Mammary epithelial cell (primary cell): ENCODE measurements at places on chromosomes 5 and 9. TPM values are rescaled to one million over a fixed set of nuclear protein-coding genes. Genes with fewer than 3 reads are reported as not detected.

DNA sequence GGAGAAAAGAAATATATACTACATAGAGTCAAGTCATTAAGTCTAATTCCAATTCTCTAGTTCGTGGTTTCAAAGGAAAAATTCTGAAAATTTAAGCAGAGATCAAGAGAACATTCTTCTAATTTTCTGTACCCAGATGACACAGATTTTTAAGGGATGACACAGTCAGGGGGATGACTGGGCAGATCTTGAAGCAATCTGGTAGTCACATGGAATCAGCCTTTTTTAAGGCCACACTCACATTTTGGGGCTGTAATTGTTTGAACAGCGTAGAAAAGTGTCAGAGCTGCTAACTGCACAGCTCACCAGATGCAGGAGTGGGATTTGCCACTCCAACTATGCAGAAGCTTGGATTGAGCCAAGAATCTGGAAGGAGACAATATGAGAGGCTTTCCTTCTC, 20.4 kb downstream of the PDE4D start:
- DNase-seq, result no peak

- DNase-seq, result no peak
These were observed 62.1 kb downstream of the KLF9 start for GRCh38 chr9:70352356-70352755.

DNA sequence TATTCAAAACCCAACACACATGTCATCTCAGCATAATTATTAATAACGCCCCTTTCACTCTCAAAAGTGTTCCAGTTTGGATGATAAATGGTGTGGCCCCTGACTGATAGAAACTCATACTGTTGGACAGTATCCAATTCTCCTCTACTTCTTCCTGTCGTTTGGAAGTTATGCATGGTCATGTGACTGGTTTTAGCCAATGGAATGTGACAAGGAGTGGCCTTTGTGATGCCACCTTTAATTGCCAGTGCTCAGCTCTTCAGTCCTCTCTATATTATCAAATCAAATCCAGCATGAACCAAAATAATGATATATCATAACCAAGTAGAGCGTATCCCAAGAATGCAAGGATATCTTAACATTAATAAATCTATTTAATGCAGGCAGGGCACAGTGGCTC, 117.8 kb upstream of the SPIN1 start:
- no peak for DNase-seq

The TIFAB gene
- polyA plus RNA-seq, result not detected

- DNase-seq, result no peak
These were observed 25.3 kb downstream of the AP3B1 start for GRCh38 chr5:78269088-78269703.

The SHISAL2B gene
- polyA plus RNA-seq, result not detected

The C5orf34 gene
- 4.9 TPM for polyA plus RNA-seq

DNA sequence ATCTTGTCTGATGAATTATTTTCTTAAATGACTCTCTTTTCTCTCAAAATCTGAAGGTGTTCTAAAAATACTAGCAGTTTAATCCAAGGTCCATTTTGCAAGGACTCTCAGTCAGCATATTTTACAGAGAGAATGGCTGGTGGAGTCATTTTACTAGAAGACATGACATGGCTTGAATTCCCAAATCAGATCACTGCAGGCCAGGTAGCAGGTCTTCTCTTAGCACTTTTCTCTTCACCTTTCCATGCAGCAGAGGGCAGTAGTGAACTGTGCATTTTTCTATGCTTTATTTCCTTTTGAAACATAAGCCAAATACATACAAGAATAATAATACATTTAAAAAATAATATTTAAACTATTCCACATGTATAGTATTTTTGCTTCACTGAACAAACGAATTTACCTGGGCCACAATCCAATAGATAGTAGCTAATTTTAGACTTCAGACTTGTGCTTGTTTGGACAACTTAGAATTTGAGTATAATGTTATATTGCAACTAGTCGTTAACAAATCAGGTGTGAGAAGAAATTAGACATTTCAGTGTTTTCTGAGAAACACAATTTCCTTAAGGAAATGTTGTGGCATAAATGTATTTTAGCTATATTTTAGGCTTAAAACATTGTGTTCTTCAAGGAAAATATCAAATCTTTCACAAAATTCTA, 289.4 kb upstream of the DAB2 start:
- DNase-seq, result peak; percentile 64

The ACOT12 gene
- polyA plus RNA-seq, result not detected

The N4BP3 gene
- 0.46 TPM for polyA plus RNA-seq

DNA sequence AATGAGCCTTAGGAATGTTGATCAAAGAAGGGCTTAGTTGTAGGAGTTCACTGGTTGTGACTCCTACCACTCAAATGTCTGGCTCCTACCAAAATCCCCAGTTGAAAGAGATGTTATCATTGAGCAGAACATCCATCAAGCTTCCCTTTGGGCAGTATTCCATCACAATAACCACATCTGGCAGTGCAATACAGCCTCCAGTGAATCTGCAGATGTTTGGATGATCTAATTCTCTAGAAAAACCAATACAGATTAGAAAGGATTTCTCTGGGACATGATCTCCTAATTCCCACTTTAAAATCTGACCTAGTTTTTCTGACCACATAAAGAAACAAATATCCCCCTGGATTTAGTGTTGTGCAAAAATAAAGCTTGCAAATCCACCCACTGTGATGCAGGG, 81.6 kb downstream of the TMEM215 start:
- DNase-seq, result no peak

The GMCL2 gene
- polyA plus RNA-seq, result not detected

The FBXO4 gene
- polyA plus RNA-seq, result 6.1 TPM

The SNCAIP gene
- not detected for polyA plus RNA-seq

- DNase-seq, result peak; percentile 54
These were observed 16.1 kb upstream of the NEUROG1 start for GRCh38 chr5:135551593-135552447.

- DNase-seq, result no peak
These were observed 653.0 kb upstream of the MEF2C start for GRCh38 chr5:89536020-89536419.

DNA sequence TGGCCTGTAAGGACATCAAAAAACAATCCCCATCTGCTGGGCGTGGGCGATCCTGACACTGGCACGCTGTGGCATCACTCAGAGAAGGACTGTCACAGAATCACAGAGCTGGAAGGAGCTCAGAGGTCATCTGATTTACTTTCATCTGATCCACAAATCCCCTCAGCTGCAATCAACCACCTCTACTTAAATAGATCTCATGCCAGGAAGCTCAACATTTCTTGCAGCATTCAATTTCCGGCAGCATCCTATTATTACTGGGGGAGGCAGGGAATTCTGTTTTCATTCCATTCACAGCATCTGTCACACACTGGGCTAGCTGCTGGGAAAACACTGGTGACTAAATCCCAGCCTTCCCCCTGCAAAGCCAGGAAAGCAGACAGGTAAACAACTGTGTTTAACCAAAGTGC, 38.3 kb downstream of the RETREG1 start:
- no peak for DNase-seq

The PKN3 gene
- 2.1 TPM for polyA plus RNA-seq

The IRX4 gene
- polyA plus RNA-seq, result 20.4 TPM

DNA sequence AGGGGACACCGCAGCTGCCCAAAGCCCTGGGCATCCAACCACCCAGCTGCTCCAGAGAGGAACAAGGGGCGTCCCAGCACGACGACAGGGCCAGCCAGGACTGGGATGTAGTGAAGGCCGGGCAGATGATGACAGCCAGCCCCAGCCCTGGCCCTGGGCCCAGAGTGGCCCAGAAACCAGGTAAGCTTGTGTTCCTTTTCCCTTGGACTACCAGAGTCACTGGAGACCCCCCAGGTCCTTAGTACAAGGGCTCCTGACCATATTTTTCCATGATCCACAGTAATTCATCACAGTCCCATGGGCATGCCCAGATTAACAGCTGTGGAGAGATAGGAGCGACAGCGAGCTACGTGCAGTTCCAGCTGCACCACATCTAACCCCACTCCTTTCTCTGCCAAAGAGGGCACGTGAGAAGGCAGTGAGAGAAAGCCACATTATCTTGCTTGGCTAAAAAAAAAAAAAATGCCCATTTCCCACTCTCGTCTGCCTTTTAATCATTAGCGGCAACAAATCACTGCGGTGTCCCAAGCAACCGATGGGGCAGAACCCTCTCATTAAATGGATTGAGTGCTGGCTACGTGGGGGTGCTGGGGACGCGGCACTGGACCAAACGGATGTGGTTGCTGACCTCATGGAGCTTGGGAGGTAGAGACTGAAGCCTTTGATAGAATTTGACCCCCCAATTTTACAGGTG, 21.7 kb upstream of the SYNPO start:
- no peak for DNase-seq

The FGFR4 gene
- polyA plus RNA-seq, result 0.97 TPM

GRCh38 chr9:13424872-13425271, 145.4 kb upstream of the MPDZ start:
- no peak for DNase-seq

DNA sequence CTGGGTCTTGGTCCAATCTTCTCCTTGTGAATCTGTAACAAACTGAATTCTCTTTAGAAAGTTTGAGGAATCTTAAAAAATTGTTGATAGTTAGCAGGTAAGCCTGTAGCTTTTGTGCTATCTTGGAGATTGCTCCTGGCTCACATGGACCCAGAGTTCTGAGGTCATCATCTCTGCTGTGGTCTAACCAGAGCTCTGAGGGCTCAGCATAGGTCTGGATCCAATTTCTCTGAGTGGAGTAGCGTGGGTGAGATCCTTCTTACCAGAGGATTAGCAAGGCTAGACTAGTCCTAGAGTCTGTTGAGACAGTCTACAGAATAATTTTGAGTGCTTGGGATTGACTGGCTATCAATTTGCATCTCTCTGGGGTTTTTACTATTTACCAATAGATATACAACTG, 60.5 kb upstream of the IL6ST start:
- DNase-seq, result no peak

- no peak for DNase-seq
These were observed 107.9 kb downstream of the PHF2 start for GRCh38 chr9:93684161-93684765.

GRCh38 chr5:14208071-14209021, 65.2 kb downstream of the TRIO start:
- peak; percentile 90 for DNase-seq

DNA sequence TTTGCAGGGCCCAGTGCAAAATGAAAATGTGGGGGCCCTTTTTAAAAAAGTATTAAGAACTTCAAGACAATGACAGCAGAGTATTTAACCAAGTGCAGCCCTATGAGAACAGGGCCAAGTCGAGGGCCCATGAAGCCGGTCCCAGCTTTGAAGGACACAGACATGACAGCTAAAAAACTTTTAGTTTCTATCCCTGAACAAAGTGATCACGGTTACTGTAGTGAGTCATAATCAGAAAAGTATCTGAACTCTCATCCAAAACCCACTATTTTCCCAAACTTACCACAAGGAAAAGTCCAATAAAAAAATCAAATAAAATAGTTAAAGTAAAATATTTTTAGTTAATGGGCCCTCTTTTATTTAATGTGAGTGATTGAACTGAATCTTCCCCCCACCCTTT, 126.0 kb downstream of the MEF2C start:
- DNase-seq, result no peak

The LECT2 gene
- not detected for polyA plus RNA-seq

DNA sequence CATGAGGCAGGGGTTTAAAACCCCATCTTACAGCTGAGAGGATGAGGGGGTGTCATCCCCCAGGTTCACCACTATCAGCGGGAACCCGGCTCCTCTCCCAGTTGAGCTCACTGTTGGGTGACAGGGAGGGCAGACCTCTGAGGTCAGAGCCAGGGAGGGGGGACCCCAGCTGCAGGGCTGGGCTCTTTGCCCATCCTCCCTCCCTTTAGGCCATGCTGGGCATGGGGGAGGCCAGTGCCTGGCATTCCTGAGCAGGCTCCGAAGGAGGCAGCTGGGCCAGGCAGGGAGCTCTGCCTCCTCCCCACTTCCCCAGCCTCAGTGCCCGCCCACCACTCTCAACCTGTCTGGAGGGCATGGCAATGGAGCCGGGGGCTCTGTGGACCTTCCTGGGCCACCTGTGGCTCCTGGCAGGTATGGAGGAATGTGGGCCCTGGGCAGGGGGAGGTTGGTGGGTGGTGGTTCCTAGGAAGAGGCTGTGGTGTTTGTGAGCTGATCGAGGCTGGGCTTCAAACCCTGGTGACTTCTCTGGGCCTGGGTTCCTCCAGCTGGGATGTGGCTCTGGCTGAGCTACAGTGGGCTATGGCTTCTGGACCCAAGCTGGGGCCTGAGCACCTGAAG, 12.6 kb downstream of the CRB2 start:
- no peak for DNase-seq

DNA sequence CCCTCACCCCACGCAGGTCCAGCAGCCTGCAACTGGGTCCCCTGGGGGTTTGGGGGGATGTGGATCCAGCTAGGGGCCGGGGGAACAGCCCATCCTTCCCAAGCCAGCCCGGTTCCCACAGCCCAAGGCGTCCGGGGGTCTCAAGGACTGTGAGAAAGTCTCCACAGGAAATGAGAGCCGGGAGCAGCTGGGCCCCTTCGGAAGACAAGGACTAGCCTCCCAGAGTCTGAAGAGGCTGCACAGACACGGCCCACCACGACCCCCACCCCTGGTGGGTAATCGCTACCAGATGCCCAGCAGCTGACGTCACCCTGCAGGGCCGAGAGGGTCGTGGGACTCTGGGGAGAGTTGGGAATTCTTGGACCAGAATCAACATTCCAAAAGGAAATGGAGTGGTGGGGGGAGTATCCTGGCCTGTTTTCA, 10.5 kb downstream of the SH2D3C start:
- no peak for DNase-seq

- DNase-seq, result no peak
These were observed 173.8 kb downstream of the MAST4 start for GRCh38 chr5:66769839-66770617.

GRCh38 chr9:20441711-20442423, 180.4 kb downstream of the MLLT3 start:
- no peak for DNase-seq

The XRCC4 gene
- 4.1 TPM for polyA plus RNA-seq

DNA sequence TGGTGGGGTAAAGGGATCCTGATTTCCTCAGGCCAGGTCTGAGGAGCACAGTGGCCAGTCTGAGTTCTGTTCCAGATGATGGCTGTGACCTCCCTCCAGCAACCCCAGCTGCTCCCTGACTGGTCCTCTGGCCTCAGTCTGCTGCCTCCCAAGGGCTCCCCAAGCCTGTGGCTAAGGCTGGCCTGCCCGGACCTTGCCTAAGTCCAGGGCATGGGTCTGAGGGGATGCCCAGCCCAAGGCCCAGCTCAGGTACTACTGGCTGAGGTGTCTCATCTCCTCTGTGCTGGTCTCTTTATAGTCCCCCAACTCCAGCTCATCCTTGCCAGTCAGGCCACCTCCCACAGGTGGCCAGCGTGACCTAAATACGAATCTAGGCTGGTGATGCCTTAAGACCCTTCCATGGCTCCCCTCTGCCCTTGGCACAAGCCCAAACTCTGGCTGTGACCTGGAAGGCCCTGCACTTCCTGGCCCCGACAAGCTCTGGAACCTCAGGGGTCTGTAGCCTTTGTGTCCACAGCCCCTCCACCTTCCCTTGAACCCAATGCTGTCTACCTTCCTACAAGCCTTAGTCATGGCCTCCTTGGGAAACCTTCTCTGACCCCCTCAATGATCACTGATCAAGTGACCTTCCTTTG, 9.8 kb downstream of the KIF12 start:
- DNase-seq, result no peak
